Myocyte (in vitro differentiated cells): ENCODE measurements at places on chromosomes 2 and 18.

GRCh38 chr2:1766851-1767811, 22.8 kb upstream of the PXDN start:
- no peak for DNase-seq

DNA sequence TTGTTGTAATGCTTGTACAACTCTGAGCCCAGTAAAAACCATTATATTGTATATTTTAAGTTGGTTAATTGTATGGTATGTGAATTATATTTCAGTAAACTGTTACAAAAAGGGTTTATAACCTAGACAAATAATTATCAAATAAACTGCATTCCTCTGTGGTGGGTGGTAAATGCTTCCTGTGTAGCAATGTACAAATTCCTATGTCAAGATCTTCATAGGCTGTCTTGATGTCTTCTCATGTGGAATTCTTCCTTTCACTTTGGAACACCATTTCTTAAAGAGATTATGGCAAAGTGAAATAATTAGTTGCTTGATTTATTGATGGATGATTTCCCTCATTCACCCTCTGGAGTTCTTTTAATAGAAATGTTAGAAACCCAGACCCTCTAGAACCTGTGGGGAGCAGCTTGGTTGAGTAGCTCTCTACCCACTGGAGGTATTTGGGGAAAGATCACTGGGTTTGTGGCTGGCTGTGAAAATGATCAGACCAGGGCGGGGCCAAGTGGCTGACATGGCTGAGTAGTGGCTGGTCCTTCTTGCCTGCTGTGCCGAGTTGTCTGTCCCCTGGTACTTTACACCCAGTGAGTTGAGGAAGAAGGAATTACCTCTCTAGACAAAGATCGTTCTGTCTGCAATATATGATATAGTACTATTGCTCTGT, 22.4 kb upstream of the MGAT5 start:
- DNase-seq, result no peak

DNA sequence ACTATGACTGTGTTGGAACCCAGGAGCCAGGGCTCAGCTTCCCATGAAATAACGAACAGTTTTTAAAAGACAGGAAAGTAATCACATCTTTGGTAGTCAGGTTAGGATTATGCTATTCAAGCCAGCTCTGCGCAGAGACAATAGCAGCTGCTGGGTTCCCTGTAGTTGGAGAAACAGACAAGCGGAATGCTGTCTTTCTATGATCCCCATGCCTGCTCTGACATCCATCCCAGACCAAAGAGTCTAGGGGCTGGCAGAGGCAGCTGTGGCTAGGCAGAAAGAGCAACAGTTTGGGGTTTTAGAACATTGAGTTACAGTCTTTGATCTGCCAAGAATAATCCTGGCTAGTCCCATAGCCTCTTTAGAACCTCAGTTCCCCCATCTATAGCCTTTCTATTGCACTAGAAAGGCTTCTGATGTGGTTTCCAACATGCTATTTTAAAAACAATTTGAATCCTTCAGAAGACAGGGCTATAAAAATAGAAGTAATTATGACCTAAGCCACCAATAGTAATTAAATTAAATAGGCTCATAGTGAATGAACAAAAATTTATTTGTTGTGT, 146.8 kb downstream of the MTX2 start:
- no peak for DNase-seq

DNA sequence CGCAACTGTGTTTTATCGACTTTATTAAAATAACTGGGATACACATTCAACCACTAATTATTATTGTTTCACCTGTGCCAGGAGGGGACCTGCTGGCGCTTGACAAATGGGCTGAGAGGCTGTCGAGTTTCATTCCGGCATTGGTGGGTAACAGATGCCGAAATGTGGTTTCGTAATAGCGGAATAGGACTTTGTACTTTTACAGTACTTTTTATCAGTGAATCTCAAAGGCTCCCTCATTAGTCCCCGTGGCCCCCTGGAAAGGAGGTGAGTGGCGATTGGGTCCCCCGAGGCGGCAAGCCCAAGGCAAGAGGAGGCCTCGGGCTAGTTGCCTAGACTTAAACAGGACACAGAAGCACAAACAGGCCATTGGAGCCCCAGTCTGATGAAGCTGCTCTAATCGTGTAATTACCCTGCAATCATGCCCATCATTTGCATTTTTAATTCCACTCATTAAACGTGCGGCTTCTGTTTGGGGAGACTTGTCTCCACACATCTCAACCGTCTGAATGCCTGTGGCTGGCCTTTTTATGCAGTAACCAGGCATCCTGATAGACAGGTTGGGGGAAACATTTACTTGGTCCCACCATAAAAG, 193.2 kb downstream of the INO80D start:
- no peak for DNase-seq

DNA sequence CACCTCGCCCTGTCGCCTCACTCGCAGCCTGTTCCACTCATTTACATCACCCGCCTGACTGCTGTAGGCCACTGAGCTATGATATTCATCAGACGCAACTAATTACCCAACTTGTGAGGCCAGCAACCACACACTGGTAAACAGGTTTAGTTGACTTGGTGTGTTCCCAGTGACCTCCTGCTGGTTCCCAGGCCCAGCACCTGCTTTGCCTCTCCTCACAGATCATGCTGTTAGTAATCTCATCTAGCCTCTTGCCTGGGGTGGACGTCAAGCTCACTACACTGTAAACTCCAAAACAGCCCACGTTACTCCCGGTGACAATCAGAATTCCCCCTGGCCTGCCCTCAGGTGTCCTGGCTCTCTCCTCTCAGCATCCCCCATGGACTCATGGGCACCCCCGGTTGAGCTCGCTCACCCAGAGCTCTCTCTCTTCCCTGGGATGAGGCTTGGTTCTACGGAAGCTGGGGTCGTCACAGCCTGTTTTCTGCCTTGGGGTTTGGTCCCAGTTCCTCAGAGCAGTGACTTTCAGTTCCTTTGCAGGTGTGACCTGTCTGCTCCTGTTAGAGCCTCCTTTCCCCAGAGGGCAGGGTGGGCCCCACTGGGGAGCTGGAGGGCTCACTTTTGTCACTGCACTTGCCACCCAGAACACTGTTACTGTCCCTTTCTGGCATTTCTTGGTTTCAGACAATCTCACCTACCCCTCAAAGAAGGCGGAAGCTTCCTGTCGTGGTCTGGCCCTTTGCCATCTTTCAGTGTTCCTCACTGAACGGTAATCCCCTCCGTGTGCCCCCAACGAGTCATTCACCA, 40.3 kb downstream of the INPP5D start:
- DNase-seq, result no peak

DNA sequence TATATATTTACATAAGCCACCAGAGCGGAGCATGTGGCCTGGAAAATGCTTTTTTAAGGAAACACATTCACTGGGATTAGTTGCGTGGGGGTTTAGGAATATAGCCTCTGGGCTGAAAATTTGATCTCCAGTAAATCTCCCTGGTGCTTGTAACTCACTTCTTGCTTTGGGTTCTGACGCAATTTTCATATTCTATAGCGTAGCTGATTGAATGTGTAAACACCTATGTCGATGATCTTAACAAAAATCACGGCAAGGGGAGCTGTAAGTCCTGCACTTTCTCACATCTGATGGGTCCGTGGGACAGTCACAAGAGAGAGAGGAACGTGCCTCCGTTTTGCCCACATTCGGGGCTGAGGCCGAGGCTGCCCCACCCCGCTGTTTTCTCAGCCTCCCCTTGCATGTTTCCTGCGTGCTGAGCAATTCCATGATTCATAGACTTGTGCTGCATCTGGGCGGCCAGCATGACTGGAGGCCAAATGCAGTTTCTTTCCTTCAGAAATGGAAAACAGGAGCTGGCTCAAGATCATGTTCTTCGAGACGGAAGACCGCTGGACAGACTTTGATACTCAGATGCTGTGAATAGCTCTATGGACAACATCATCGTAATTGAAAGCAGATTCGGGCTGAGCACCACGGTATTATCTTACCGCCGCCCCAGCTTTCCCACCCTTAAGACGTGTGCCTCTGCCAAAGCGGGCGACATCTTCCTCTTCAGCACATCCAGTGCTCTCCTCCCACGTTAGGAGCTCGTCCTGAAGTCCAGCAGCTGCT, 109.2 kb downstream of the TMEM18 start:
- peak; percentile 31 for DNase-seq

DNA sequence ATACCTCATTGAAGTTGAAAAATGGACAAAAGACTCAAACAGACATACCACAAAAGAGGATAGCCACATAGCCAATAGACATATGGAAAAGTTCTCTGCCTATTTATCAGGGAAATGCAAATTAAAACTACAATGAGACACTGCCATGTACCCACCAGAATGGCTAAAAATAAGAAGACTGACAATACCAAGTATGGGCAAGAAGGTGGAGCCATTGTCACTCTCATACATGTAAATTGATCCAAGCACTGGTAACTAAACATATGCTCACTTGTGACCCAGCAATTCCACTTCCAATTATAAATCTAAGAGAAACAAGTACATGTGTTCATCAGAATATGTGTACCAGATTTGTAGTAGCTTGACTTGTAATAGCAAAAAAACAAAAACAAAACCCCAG, 4.6 kb downstream of the LOXHD1 start:
- DNase-seq, result no peak

GRCh38 chr2:165294912-165295311, 55.7 kb downstream of the SCN2A start:
- DNase-seq, result no peak

DNA sequence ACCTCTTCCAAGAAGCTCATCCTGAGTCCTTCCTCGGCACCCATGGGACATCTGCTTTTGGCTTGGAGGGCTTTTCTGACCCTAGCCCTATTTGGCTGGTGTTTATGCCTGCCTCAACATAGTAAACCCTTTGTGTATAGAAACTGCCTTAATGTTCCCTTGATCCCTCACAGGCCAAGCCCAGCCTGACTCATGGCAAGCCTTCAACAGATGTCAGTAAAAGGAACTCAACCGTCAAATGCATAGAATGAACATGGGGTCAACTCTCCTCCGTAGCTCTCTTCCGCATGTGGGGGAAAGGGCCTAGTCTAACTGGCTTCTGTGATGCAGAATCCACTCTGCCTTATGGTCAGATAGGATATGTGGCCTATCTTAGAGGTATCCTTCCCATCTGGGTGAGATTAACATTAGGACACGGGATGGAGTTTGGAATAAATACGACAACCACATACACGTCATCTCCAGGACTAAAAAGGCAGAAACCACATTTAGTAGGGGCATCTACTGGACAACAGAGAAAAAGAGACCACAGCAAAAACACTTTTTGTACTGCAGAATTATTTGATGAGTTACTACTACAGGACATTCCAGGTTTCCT, 2.5 kb upstream of the NPAS2 start:
- DNase-seq, result no peak

DNA sequence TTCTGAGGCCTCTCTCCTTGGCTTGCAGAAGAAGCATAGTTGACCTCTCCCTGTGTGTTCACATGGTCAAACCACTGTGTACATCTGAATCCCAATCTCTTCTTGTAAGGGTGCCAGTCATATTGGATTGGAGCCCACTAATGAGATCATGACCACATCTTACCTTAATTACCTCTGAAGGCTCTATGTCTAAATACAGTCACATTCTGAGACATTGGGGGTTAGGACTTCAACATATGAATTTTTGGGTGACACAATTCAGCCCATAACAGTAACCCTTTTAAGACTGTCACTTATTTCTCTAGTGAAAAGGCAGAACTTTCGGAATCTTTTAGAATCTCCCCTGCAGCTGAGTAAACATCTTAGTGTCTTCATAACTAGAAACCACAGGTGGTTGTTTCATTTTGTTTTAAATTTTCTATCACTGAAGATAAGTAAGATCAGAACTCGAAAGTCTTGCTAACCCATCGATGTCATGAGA, 33.3 kb downstream of the BMP10 start:
- DNase-seq, result peak; percentile 51

DNA sequence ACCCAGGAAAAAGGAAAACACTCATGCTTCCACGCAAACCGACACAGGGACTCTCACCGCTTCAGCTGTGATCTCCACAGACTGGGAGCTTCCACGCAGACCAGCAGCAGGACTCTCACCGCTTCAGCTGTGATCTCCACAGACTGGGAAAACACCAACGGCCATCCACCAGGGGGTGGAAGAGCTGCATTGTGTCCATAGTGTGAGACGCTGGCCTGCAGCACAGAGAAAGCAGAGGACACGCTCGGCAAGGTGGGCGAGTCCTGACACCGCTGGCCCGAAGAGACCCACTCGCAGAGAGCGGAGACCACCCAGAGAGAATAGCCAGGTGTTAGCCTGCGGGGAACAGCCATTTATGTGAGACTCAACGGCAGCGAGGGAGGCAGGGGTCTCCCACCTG, 42.5 kb upstream of the NFATC1 start:
- peak; percentile 10 for DNase-seq
